H1 (cell line): ENCODE measurements at places on chromosomes 16 and 17.

DNA sequence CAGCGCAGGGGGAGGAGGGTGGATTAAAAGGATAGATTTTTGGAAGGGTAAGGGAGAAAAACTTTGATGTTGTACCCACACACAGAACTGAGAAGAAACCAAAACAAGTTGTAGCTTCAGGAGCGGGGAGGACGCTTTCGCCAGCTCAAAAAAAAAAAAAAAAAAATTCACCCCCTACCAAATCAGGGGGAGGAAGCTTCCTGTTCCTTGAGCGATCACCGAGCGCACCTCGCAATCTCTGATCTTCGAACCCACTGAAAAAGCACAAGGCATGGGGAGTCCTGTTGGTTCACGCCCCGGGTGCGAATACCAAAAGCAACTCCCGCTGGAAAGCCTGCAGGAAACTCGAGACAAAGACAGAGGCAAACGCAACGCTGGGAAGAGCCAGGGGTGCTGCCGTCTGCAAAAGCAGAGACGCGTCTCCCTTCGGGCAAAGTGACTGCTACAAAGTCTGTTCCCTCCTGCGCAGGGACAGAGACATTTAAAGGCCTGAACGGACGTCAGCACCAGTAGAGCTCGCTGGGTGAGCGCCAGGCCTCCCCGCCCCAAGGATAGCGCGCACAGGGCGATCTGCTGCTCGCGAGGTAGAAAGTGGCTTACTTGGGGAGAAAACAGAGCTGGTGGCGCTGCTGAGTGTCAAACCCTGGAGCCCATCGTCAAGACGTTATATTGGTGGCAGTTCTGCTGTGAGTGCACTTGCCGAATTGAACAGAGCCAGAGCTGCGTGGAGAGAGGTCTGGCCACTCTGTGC lies 190.4 kb downstream of the USP22 start:
- DNase-seq: peak; percentile 73

DNA sequence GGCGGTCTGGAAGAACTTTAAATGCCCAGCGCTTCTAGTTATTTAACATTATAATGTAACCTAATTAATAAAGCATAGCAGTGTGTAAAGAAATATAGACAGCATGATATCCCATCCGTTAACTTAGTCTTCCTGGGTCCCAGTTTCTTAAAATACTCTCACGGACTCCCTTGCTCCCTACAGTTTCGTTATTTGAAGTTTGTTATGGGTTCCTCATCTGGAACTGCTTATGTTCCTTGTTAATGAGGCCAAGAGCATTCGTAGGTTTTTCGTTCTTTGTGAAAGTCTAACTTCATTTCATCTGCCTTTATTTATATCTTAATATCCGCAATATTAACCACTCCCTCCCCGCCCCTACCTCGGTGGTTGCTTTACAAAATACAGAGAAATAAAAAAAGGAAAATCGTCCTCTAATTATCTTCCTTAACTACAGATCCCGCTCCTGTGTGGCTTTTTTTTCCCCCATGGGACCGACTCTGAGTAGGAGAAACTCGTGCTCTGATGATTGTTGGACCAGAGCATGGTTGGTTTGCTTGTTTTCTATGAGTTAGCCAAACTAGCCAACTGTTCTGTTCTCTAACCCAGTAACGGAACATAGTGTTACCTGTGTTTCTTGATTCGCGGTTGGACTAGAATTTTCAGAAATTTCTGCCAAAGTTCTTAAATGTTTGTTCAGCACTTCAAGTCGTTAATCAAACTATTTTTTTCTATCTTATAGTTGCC lies 863 bp downstream of the ADPRM start:
- DNase-seq: no peak

DNA sequence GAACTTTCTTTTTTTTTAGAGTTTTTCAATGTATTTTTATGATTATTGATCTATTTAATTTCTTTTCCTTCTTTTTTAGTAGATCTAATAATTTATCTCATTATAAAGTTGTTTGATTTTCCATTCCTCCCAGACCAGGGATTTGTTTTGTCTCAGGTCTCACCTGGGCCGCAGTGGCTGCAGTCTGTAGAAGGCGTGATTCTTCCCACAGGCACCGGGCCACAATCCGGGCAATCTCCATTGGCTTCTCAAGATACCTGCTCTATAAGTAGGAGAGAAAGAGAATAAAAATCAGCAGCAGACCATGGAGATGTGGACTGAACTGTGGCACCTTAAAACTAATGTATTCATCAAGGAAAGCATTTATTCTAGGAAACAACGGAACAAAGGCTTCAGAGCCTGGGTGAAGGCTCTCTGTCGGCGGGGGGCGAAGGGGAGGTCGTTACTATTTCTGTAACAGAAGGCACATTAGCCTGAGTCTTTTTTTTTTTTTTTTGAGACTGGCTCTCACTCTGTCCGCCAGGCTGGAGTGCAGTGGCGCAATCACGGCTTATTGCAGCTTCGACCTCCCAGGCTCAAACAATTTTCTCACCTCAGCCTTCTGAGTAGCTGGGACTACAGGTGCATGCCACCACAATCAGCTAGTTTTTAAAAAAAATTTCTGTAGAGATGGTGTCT lies 42.7 kb downstream of the STAT3 start:
- no peak for DNase-seq

GRCh38 chr16:49472598-49472997 lies 99.0 kb downstream of the C16orf78 start:
- no peak for DNase-seq

GRCh38 chr16:49839017-49839825 lies 16.7 kb downstream of the ZNF423 start:
- DNase-seq: no peak

GRCh38 chr17:41711669-41712400 lies at the start of gene GAST:
Gene GAST, plus strand, starts transcription at chr17:41712331. Its CDS starts 3,106 bp downstream, at chr17:41715437.
- no peak for DNase-seq

GRCh38 chr16:61823326-61823725 lies 212.9 kb downstream of the CDH8 start:
- no peak for DNase-seq

DNA sequence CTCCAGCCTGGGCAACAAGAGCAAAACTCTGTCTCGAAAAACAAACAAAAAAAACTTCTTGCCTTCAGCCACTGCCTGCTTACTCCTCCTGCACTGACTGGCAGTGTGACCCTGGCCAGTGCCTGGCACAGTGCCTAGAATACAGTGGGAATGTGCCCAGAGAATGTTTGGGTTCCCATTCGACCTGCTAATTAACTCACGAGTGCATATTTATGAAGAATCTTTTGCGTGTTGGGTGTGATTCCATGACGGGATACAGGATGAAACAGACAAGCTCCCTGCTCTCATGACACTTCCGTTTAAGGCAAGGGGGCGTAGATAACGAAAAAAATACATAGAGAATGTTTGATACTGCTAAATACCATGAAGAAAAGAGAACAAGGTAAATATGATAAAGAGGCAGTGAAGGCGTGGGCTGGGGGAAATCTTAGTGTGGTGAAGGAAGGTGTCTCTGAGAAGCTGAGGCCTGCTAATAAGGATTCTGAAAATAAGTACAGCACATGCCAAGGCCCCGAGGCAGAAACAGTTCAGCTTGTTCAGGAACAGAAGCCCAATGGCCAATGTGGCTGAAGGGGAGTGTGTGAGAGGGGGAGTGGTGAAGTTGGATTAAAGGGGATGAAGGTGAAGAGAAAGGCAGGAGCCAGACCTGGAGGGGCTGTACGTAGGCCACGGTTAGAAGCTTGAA lies 4.3 kb downstream of the ABI3 start:
- no peak for DNase-seq

- DNase-seq: no peak
These were observed 105.1 kb downstream of the SDK2 start for GRCh38 chr17:73539166-73539565.

DNA sequence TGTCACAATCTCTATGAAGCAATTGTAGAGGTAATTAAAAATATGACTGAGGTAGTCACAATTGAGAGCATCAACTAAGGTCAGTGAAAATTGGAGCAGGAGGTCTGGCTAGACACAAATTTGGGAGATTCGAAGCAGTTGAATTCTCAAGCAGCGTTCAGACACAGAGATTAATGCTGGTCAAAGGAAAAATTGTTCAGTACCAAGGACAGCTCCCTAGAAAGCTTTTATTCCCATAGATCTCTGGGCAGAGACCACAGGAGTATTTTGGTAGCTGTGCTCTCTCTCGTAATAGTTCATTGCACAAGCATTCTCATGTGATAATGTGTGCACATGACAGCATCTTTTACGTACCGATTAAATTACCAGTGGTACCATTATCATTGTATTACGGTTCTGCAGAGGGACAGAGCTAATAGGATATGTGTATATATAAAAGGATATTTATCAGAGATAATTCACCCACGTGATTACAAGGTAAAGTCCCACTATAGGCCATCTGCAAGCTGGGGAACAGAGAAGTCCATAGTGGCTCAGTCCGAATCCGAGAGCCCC lies 387.5 kb upstream of the HSBP1 start:
- no peak for DNase-seq

- DNase-seq: peak; percentile 95
These were observed 7.0 kb downstream of the MPP2 start for GRCh38 chr17:43900183-43900857.

- DNase-seq: no peak
These were observed 8.3 kb upstream of the GALK1 start for GRCh38 chr17:75773121-75773807.

GRCh38 chr16:51440131-51440889 lies 289.2 kb upstream of the SALL1 start:
- no peak for DNase-seq
